ENCODE measurements at places on chromosomes 7 and 10.

DNA sequence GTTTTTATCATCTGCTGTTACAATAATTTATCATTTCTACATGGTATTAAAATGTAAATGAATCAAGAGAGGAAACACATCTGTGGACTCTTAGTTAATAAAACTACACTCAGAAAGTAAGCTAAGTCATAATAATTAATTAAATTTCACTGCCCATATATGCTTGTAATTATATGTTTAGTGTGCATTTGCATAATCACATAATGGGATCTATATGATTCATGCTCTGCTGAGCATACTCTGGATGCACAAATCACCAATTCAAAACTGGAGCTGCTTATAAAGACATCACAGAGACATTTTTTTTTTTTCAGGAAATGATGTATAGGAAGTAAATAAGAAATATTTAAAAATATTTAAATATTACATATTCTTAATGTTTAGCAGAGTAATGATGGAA, 151.6 kb upstream of the STEAP4 start:
- DNase-seq, result no peak

DNA sequence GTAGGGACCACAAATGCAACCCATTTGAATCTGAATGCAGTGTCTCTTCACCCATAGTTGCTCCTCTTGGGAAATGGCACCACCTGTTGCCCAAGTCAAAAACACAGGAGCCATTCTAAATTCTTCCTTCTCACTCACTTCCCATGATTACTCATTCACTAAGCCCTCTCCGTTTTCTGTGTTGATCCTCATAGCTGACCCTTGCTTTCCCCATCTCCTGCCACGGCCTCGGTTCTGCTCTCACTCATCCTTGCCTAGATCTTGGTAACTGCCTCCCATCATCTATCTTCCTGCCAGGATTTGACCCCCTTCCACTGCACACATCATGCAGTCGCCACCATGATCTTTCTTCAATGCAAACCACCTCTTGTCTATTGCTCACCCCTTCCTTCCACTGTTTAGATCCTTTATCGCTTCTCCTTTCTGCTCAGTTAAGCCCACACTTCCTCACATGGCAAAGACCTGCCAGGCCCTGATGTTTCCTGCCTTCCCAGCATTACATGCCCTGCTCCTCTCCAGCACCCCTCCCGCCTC, 19.0 kb upstream of the CPN1 start:
- no peak for DNase-seq

DNA sequence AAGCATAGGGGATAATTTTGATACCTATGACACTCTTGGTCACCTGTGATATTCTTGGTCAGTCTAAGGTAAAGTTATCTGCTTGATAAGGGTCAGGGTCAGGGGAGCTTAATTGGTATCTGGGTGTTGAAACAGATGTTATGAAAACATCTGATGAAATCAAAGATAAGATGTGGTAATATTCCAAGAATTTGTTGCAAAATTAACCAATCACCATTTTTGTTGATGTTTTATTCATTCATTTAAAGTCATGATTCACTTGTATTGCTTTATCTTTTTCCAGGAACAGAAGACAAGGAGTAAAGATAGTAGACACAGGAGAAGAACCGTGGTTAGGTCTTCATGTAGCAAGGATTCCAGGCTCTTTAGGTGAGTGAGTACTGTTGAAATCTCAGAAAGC, 103.1 kb downstream of the SEMA3C start:
- DNase-seq, result no peak

DNA sequence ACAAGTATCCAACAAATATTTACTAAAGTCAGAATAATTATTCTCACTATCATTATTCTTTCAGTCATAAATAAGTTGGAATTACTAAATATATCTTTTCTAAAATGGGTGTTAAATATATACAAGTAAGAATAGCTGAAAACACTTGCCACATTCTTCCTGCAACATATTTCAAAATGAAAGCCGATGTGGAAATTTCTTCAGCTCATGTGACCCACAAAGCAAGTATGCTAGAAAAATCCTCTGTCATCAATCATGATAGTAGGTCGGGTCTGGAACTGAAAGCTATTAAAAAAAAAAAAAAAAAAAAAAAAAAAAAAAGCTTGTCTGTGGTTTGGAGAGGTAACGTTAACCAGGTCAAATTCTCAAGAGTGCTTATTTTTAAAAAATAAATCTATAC, 344.7 kb downstream of the NEBL start:
- DNase-seq, result no peak

DNA sequence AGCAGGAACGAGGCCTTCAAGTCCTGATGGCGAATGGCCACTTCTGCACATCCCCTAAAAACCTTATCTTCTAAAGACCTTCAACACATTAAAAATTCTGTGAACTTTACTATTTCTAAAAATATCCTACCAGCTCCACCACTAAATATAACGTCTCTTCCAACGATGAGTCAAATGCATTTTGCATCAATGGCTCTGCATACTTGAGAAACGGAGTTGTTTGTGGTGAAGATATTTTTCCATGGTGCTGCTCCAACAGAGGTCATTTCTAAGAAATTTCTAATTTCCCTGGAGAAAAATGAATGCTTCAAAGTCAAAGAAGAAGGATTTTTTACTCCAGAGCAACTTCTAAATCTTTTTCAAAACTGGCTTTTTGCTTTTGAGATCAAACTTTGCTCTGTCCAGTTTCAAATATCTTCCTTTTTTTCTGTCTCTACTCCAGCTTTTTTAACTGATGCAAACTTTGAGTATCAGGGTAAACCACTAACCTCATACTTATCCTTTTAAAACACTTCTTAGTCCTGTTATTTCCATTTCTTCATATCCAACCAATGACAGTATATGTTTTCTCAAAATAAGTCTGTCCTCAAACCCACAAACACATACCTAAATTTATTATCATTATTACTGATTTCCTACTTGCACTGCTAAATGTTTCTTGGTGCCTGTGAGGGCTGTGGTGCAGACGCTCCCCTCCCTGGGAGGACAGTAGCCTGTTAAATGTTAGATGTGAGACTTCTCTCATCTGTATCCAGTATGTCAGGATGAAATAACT, 258.1 kb downstream of the KLF6 start:
- no peak for DNase-seq

DNA sequence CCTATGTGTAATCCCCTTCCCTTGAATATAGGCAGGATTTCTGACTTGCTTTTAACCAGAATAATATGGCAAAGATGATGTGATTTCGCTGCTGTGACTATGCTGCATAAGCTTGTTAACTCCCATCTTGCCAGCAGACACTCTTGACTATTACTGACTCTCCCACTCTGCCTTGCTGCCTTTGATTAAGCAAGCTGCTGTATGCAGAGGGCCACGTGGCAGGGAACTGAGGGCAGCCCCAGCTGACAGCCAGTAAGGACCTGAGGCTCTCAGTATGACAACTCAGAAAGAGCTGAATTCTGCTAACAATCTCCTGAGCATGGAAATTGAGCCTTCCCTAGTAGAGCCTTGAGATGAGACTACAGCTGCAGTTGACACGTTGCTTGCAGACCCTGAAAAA, 279.4 kb upstream of the CACNA2D1 start:
- DNase-seq, result no peak

DNA sequence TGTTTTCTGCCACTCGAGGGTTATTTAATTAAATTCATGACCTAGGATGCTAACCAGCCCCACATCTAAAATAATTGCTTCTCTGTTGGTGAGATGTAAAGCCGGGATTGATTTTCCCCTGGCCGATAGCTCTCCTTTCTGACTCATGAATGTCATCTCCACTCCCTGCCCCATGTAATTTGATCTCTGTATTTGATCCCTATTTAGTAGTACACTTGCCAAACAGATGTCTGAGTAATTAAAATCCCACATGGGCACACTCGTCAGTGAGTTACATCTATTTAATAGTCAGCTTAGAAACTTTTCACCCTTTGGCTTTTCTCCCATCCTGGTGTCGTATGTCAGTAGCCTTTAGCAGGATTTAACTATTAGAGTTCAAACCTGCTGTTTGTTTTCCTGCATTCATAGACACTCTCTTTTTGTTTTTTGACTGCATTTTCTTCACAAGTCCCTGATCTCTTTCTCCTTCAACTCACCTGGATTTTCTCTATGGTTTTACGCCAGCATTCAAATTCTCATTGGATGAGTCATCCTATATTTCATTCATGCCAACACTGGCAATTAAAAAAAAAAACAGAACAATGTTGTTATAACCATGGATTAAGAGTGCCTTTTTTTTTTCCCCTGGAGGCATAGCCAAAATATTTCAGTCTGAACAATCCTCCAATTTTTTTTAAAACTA, 82.7 kb downstream of the SPAG6 start:
- no peak for DNase-seq

DNA sequence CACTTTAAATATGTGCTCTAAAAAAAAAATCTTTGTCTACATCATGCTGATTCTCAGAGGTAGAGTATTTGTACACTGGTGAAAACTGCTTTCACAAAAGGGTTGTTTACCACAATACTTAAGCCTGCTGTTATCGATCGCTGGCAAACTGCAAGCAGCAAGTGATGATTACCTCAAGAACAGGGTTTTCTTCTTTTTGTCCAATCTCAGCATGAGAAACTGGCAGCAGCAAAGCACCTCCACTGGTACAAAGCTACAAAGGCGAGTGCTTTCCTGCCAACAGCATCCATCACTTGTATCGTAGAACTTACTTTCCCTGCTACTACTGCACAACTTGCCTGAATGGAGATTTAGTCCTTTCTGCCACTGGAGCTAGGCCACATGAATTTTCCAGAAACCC, 276.5 kb downstream of the DGKB start:
- no peak for DNase-seq

GRCh38 chr7:103658055-103659005, 212.3 kb upstream of the SLC26A5 start:
- DNase-seq, result no peak

DNA sequence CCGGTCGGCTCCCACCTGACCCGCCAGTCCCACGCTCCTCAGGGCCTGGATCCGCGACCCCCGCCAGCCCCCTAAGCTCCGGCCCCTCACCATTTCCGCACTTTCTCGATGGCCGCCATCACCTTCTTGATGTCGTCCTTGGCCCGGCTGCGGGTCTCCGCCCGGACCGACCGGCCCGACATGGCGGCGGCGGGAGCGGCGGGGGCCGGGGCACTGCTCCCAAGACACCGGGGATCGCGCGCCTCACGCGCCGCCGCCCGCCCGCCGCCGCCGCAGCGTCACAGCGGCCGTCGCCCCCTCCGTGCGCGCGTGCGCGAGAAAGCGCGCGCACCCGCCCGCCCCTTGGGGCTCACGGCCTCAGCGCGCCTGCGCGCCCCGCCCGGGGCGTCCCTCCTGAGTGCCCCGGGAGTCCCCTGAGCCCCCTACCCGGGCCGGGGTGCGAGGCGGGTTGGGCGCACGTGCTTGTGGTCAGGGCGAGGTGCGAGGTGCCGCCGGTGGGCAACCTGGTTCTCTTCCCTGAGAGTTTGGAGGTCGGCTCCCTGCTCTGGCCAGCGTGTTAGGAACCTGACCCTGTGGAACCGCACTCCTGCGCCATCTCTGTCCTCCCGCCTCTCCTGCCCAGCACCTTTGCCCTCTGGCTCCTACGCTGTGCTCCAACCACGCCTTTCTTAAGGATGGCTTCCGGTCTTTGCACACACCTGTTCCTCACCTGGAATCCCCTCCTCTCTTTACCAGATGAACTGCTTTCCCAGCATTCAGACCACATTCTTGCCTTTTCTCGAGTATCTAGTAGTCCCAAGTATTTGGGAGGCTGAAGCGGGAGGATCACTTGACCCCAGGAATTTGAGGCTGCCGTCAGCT, at the start of gene BCL7B:
Gene BCL7B, minus strand, starts transcription at position 294 of the 861 bp plus-strand sequence. Its CDS starts 112 bp downstream, at position 182.
- peak; percentile 88 for DNase-seq

DNA sequence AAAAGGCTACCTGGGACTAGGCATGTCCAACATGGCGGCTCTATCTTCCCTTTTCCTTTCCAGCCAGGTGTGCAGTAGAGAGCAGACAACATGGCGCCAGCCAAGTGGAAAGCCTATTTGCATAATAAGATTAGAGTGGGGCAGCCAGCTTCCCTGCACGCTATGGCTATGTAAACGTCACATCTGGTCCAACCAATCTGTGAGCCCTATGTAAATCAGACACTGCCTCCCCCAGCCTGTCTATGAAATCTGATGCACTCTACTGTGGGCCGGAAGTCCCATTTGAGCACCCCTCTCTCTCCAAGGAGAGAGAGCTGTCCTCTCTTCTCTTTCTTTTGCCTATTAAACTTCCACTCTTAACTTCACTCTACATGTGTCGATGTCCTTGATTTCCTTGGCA, 984.9 kb upstream of the AUTS2 start:
- no peak for DNase-seq

GRCh38 chr10:92689663-92690210, at the start of gene HHEX:
HHEX (plus strand) TSS chr10:92689955; CDS start chr10:92689987, 32 bp downstream.
- DNase-seq, result peak; percentile 76

- DNase-seq, result no peak
Measured at GRCh38 chr7:91875851-91876250, 4.7 kb downstream of the MTERF1 start.

DNA sequence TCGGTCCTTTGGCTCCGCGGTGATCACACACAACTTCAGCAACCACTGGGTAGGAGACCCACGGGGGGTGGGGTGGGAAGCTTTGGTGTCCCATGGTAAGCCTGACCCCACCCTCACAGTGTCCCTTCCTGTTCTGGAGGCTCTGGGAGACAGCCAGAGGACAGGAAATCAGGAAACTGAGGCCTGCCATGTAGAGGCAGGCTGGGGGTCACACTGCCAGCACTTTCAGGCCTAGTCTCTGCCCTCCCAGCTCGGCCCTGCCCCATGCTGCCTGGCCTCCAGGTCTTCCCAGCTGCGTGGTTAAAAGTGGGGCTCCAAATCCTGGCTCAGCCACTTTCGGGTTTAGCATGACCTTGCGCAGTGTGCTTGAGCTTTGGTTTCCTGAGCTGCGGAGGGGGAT, 10.9 kb downstream of the AQP1 start:
- peak; percentile 29 for DNase-seq

- no peak for DNase-seq
Measured at GRCh38 chr7:19294619-19295018, 149.4 kb upstream of the FERD3L start.

DNA sequence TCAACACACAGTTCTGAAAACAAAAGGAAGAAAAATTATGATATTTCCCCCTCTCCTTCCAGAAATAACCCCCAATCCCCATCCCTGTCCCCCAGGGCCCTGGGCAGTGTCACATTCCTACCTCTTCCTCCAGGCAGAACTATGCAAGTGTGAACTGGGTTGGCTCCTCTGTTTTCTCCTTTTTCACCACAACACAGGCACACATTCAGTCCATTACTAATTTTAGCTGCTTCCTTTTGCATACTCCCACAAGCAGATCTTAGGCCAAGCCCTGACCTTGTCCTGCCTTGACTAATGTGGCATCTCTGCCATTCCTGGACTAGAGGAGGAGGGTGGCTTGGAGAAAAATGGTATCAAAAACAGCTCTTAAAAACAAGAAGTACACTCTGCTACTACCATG, 208.1 kb downstream of the HDAC9 start:
- no peak for DNase-seq

- DNase-seq, result no peak
Measured at GRCh38 chr7:29893351-29893965, 87.2 kb downstream of the WIPF3 start.

All from left ventricle myocardium superior (tissue), 1 donor.